Stimulated activated CD4-positive, alpha-beta T cell treated with anti-CD3 and anti-CD28 coated beads, Interleukin-1b, Interleukin-23, amount 100 ng/mL, for 48 hours (primary cell): ENCODE measurements at places on chromosomes 7 and 10.
A peak's percentile ranks its signal among the peaks of the same experiment; 100 is the strongest.

DNA sequence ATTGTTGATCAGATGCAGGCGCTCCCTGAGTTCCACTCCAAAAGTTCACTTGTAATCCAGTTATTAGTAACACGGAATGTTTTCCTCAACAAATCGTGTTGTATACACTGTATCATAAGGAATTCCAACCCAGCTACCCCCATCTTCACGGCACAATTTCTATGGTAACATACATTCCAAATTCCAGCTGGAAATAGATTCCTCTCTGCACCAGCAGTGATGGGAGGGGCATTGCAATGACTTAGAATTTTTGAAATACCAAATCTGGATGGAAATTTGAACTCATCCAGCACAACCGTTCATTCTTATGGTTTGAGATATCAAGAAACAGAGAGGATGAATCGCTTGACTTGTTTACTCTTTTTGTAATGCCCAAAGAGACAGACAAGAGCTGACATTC is 38.9 kb upstream of the RHEB start:
- no peak for DNase-seq

- DNase-seq, result no peak
Measured at GRCh38 chr10:76126607-76127527, 695.4 kb downstream of the LRMDA start.

GRCh38 chr7:142568435-142569097 is 180.7 kb upstream of the PRSS1 start:
- DNase-seq, result no peak

DNA sequence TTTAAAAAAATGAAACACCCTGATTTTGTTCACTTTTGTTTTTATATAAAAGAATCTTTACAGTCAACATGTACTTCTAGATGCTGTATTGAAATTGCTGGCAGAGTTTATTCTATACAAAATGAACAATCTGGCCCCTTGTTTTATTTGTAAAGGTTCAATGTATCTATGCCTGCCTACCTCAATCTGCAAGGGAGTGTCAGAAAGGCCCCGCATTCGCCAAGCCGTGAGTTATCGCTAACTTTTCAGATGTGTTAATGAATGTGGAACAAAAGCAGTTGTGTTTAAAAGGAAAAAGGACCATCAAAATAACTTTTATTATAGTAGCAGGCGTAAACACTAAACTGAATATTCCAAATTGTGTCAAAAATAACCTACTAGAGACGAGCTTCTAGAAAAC is 14.6 kb downstream of the LUC7L2 start:
- no peak for DNase-seq

DNA sequence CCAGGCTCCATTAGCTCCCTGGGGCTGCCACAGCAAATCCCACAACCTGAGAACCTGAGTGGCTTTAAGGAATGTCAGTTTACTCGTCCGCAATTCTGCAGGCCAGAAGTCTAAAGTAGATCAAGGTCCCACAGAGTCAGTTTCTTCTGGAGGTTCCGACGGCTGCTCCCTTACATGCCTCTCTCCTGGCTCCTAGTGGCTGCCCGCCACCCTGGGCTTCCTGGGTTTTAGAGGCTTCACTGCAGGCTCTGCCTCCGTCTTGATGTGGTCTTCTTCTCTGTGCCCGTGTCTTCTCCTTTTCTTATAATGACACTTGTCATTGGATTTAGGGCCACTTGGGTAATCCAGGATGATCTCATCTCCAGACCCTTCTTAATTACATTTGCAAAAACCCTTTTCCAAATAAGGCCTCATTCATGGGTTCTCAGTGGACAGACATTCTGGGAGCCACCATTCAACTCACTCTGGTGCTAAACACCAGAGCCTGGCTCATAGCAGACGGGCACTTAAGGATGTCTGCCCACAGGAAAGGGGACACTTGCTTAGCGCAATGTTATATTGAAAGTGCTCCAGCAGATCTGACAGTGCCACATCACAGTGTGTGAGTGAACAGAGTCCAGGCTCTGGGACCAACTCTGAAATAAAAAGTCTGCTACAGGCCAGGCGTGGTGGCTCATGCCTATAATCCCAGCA is 77.6 kb downstream of the VWC2 start:
- no peak for DNase-seq

GRCh38 chr10:13788711-13789447 is 202.1 kb downstream of the PRPF18 start:
- DNase-seq, result no peak

- no peak for DNase-seq
Measured at GRCh38 chr7:155515318-155515717, 31.0 kb downstream of the CNPY1 start.

GRCh38 chr10:69685802-69686585 is 55.9 kb downstream of the FAM241B start:
- DNase-seq, result no peak

DNA sequence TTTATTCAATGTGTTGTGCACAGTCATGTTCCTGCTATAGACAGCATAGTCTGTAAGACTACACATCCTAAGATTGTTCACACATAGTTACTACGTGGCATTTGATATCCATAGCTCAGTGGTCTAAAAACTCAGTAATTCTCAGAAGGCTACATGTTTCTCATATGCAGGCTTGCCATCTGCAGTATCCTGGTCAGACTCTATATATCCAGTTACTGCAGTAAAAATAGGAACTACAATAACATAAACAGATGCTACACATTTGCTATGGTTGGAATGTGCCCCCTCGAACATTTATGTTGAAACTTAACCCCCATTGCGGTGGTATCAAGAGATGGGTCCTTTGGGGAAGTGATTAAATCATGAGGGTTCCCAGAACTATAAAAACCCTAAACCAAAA is 1377.8 kb upstream of the LRRTM3 start:
- DNase-seq, result no peak

GRCh38 chr10:129046065-129046681 is 420.9 kb upstream of the MGMT start:
- DNase-seq, result no peak

DNA sequence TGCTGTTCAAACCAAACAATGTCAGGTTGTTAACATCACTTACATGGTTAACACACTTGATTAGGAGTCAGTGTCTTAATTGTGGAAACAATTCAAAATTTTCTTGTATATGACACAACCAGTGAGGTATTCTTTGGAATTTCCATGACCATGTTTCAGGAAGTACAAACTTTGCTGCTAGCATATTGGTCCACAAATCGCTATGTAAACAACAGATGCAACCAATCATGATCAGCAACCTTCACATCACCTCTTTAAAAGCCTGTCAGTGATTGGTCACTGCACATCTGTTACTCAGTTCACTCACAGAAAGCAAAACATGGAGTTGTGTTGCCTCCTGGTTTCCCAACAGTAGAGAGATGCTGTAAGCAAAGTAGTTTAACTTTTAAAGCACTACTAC is 108.9 kb upstream of the FAM3C start:
- DNase-seq, result no peak

DNA sequence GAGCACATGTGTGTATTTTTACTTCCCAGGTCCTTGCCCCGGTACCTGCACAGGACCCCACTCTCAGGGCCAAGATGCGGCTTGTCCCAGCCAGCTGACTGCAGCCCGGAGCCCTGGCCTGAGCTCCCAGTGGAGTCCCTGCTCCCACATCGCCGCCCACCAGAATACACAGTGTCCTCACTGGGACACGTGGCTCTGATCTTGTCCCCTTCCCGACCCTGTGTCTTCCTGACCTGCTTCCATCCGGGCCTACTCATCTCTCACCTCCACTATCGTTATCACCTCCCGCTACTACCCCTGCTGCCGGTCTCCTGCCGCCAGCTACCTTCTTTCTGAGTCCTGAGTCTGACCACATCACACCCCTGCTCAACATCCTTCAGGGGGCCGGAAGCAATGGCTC is 146.3 kb upstream of the CHST15 start:
- DNase-seq, result no peak

DNA sequence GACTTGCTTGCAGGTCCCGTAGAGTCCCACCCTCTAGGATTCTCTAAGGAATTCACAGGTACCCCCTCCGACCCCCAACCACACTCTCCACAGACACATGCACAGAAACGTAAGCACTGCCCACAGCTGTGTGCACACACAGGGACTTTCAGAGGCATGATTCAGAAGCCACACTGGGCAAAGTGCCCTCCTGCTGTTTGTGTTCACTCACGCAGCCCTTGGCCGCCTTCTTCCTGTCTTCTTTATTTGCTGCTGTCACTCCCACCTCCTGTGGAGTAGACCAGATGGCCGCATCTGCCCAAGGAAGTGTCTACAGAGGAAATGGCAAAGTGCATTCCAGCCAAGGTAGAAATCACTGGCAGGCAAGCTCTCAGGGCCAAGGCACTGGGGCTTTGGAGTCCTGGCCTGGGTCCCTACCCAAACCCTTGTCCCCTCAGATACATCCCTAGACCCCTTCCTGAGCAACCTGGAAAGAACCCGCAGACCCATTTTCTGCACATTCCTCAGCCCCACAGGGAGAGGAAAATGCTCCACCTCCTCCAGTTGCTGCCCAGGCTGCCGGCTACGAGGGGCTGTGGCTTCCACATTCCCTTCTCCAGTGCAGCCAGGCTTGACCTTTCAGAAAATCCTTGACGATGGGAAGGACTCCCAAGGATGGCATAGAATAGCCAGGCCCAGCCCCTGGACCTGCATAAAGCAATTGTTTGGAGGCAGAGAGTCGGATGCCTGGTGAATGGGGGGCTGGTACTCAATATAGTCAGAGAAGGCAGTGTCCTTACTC is 21.6 kb upstream of the GIMAP8 start:
- DNase-seq, result no peak

DNA sequence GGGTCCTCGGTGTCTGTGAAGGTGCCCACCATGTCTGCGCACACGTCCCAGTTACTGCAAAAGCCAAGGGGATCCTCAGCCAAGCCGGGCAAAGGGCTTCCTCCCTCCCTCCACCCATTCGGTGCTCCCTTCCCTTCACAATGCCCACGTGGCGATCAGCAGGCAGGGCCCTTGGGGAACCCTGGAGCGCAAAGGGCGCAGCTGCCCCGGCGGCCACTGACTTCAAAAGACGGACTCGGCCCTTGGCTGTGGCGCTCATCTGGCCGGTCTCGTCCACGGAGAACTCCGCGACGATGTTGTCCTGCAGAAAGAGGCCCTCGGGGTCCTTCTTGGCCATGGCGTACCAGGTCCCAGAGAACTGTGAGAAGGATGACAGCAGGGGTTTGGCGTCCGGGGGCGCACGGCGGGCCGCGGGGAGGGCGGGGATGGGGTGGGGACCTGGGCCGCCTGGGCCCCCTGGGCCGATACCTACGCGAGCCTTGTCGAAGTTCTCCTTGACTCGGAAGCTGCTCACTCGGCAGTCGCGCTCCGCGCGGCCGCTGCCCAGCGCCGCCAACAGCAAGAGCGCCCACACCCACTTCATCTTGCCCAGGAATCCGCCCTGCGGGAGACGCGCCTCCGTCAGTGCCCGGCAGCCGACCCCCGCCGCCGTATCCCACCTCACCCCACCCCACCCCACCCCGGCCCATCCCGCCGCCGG is 439 bp downstream of the RBP4 start:
- DNase-seq, result no peak

GRCh38 chr10:71145352-71145945 is 66.9 kb upstream of the UNC5B start:
- no peak for DNase-seq

DNA sequence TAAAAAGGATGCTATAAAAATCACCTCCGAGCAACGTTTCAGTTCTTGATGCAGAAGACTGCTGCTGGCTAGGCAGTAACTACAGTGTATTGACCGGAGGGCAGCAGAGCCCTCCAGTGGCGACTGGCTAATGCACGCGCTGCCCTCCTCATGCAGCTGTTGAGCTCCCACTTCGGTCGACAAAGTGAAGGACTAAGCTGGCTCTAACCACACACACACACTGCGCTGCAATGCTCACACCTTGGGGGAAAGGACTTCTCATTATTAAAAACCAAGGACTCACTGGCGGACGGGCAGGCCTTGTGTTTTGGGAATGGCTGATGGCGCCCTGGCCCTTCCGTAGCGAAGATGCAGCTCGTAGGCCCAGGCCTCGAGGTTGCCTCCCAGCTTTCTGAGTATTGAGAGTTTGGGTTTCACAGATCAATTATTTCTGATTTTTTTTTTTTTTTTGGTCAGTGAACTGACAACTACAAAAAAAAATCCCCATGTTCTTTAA is 120.9 kb upstream of the DIP2C start:
- DNase-seq, result no peak

DNA sequence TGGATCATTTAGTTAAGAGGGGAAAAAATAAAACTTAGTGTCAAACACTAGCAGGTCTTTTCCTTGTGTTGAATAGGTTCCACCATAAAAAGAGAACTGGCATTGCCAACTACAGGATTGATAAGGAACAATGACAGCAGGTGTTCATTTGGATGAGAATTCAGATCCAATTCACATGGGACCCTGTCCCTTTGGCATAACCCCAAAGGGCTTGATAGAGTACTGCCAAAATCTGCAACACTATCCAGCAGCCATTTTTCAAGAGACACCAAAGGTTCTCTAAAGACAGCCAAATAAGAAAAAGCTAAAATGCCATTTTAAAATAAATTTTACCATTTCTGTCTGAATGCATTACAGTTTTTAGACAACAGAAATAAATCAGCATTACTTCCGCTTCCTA is 422.3 kb downstream of the DGKB start:
- DNase-seq, result no peak

GRCh38 chr10:128221117-128221516 is 94.9 kb upstream of the MKI67 start:
- DNase-seq, result no peak

DNA sequence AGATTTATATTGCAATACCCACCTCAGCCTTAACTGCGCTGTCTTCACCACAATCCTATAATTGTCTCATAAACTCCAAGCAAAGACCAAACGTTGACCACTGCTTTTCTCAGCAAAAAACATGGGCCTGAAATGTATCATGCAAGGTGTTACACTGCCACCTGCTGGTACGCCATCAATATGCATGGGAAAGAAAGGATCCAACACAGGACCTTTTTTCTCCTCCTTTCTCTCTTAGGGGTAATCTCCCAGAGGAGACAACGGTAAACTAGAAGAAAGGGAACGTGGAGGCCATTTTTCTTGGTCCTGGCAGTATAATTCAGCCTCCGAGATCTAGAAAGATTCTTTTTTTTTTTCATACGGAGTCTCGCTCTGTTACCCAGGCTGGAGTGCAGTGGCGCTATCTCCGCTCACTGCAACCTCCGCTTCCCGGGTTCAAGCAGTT is 79.1 kb upstream of the MPP7 start:
- DNase-seq, result peak; percentile 82

GRCh38 chr10:12194752-12195271 is 879 bp downstream of the NUDT5 start:
- DNase-seq, result peak; percentile 44

GRCh38 chr7:101163279-101164070 is 1.9 kb downstream of the VGF start:
- DNase-seq, result no peak

GRCh38 chr7:103592844-103593243 is 146.8 kb upstream of the SLC26A5 start:
- no peak for DNase-seq

GRCh38 chr10:21279217-21279575 is 246.3 kb downstream of the SKIDA1 start:
- no peak for DNase-seq
